ENCODE measurements at places on chromosomes 12 and 14.

- no peak for DNase-seq
Measured at GRCh38 chr12:6974180-6974579, 3.5 kb downstream of the EMG1 start.

GRCh38 chr12:2118061-2118460 is 65.3 kb downstream of the CACNA1C start:
- DNase-seq, result no peak

GRCh38 chr12:74849801-74850200 is 312.2 kb downstream of the ATXN7L3B start:
- DNase-seq, result no peak

DNA sequence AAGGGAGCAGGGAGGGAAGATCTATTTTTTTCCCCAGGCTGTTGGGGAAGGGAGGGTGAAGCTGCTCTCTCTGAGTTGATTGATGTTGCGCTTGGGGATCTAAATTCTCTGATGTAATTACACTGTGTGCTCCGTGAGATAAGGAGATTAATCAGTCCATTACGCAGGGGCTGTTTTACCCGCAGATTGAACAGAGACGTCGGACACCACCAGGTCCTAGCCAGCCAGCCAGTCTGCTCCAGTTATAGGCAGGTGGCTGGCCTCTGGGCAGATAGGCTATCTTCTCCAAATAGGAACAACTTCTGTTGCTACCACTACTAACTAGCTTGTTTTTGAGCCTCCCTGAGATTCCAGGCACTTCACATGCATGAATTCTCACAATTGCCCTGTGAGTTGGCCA is 91.1 kb downstream of the SRRM4 start:
- no peak for DNase-seq

GRCh38 chr12:131456301-131457027 is 254.4 kb upstream of the SFSWAP start:
- no peak for DNase-seq

- DNase-seq, result no peak
Measured at GRCh38 chr12:8950702-8951478, 1.4 kb upstream of the M6PR start.

- no peak for DNase-seq
Measured at GRCh38 chr14:26636561-26636960, 38.7 kb upstream of the NOVA1 start.

DNA sequence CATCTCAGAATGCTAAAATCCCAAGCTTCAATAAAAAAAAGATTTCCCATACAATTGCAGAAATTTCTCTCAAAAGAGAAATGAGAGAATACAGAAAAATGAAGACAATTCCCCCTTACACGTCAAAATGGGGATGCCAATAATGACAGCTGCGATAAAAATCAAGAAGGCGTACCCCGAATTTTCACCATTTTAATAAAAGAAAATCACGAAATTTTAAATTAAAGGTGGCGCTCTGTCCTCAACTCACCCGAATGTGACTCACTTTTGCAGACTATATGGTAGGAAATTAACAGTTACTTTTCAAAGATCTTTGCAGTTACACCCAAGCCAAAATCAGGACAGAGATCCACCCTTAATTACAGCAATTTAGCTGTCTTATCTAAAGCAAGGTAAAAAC is 2.1 kb downstream of the ATP2B1 start:
- no peak for DNase-seq
